NCI-H2029 (cell line): ENCODE measurements at places on chromosomes 4 and X.

GRCh38 chrX:108018656-108019381, 26.0 kb upstream of the VSIG1 start:
- no peak for DNase-seq

GRCh38 chrX:50483283-50483682, 12.7 kb upstream of the DGKK start:
- DNase-seq, result no peak

DNA sequence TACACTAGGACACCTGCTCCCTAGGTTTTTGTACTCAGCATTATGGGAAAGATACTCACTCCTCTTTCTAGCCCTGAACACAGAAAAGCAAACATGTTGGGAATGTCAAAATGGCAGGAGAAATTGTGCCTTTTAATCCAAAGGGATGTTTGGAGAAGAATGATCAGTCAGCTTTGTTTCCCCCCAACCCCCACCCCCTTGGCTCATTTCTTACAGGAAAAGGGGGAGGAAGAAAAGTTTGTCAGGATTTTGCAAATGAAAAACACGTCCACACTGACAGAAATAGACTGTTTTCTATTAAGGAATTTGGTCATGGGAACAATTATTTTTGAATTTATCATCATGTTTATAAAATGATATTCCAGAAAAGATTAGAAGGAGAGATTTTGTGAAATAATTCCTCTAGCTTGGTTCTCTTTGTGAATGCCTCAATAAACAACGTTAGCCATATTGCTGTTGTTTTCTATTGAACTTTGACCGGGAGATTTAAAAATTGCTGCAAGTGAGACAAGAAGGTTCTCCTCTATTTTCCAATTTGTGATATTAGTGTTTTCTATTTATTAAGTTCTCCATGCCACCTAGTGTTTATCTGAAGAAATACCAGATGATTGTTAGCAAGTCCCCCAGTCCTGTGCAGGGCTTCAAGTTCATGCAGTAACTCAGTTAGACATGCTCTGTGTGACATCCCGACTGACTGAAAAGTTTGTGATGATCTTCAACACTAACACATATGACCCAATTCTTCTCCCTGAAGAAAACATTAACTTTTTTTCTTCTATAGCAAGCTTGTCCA, 31.3 kb upstream of the TFDP3 start:
- DNase-seq, result no peak

DNA sequence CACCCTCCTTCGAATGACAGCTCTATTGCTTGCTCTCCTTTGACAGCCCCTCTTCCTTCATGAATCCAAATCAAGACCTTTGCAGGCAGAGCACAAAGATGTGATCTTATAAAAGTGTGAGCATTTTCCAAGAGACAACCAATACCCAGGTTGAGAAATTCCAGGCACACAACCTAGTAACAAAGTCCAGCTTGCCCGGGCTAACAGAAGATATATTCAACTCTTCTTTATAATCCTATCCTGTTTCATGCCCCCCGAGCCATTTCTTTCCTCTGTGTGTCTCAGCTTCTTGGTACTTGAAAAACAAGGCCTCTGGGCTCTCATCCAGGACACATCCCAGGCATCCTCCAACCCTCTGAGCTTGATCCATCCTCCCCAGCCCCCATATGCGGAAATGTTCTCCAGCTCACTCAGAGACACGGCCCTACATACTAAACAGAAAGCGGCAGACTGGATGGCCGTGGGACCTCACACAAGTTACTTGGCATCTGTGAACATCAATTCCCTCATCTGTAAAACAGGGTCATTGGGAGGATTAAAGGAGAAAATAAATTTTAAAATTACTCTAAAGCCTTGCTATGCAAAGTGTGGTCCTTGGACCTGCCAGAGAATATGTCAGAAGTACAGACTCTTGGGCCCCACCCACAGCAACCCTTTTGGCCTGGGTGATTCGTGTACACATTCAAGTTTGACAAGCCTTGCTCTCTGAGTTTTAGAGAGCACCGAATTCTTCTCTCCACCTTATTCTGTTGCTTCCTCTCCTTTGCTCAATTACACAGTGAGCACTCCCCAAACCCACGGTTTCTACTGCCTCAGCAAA, 627.0 kb downstream of the BCOR start:
- DNase-seq, result no peak

GRCh38 chr4:177455561-177455970, 13.3 kb upstream of the AGA start:
- peak; percentile 50 for DNase-seq

- no peak for DNase-seq
Measured at GRCh38 chr4:26812049-26812714, 48.5 kb upstream of the STIM2 start.

- no peak for DNase-seq
Measured at GRCh38 chrX:123993326-123993725, 31.8 kb downstream of the STAG2 start.

GRCh38 chr4:65381648-65382047, 288.6 kb downstream of the EPHA5 start:
- no peak for DNase-seq

DNA sequence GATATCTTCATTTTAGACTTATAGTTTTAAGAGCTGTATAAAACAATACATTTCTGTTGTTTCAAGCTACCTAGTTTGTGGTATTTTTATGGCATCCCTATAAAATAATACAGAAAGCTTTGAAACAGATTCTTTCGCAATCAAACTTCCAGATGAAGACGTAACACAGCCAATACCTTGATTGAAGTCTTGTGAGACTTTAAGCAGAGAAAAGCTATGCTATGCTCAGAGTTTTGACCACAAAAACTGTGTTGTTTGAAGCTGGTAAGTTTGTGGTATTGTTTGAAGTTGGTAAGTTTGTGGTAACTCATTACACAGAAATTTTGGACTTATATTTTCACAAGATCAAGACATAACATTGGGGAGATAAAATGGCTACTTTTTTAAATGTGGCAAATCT, 201.8 kb upstream of the UGT8 start:
- no peak for DNase-seq

GRCh38 chr4:110124711-110125110, 73.7 kb downstream of the ELOVL6 start:
- no peak for DNase-seq

- no peak for DNase-seq
Measured at GRCh38 chr4:61514991-61515390, 314.9 kb downstream of the ADGRL3 start.

- DNase-seq, result no peak
Measured at GRCh38 chr4:4582653-4583052, 40.8 kb upstream of the STX18 start.

DNA sequence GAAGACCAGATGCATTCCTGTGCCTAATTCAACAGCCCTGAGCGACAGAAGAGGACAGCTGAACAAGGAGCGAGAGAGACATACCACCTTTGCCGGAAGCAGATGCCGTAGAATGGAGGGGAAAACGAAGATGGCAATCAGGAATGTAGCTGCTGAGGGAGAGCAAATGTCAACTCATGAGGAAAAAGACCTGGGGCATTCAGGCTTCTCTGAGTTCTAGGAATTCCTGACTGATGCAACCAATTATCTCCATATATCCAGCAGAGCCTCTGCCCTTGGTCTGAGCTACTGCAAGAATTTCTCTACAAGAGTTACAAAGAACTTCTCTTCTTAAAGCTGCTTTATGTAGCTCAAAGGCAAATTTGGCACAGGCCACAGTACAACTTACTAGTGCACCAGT, 40.5 kb upstream of the INPP4B start:
- no peak for DNase-seq

DNA sequence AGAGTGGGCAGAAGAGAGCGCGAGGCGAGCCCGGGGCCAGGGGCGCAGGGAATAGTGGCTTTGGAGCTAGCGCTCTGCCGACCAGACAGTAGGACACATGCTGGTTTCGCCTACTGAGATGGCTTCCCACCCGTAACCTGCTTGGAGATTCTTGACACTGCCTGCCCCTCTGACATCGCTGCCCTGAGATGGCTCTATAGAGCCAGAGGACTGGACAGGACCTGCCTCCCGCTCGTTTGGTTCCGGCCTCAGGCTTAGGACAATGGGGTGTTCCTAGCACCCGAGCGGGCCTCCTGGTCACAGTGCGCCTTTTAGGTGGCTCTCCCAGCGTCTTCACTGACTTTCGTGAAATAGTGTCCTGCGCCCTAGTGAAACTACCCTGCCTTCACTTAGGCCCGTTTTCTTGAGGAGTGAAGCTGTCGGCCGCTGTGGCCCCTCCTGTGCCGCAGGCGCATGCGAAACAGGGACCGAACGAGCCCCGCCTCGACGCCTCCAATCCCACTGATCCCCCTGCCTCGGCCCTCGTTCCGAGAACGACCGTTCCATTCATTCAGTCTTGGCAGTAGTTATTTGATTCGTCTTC, 608 bp downstream of the TAF1 start:
- DNase-seq, result no peak

DNA sequence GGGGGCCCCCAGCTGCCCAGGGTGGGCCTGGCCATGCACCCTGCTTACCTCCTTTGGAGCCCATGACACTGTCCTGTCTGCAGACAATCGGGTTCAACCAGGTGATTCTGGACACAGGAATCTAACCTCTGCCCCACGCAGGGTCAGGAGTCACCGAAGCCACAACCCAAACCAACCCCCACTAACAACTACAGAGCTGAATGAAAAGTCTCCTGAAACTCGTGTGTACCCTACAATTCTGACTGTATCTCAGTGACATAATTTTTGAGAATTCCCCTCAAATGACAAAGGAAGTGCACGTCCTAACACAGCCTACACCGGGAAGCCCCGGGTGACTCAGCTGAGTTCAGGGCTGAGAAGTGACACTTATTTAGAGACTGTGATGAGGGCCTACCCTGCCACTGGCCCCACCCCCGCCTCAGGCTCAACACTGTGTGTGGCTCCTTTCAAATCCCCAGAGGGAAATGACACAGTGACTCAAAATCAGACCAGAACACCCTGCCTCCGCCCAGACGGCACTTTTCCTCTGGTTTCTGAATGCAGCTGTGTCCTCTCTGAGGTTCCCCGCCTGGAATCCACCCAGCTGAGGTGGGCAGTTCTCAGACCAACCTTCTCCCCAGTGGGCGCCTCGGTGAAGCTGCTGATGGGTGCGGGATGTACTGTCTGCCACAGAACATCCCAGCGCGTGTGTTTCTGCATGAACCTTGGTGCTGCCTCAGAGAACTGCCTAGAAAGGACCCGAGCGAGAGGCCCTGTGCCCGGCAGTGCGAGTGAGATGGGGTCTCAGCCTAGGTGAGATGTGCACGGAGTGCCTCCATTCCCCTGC, 9.9 kb downstream of the TNIP2 start:
- DNase-seq, result no peak

DNA sequence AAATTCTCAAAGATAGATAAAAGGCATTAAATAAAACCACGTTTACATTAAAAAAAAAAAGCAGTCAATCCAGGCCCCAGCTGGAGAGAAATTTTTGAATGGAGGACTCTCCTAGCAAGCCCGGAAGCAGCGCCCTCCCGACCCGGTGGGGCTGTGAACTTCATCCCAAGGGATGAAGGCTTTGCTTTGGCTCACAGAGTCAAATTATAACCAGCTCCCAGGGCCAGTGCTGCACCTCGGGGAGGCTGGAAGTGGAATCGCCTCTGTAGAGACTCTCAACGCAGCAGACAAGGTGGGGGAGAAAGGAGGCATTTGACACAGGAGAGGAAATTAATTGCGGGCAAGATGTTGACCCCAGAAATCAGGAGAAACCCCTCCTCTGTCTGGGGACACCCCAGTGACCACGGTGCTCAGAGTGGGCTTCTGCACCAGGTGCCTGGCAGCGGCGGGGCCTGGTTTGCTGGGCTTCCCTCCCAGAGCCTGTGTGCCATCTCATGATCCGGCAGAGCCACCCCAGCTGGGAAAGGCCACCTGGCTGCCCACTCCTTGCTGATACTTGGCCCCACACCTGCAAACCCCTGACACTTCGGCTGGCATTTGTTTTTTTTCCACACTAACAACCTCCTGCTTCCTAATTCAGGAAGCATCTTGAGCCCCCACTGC, 71.7 kb downstream of the ABLIM2 start:
- no peak for DNase-seq

DNA sequence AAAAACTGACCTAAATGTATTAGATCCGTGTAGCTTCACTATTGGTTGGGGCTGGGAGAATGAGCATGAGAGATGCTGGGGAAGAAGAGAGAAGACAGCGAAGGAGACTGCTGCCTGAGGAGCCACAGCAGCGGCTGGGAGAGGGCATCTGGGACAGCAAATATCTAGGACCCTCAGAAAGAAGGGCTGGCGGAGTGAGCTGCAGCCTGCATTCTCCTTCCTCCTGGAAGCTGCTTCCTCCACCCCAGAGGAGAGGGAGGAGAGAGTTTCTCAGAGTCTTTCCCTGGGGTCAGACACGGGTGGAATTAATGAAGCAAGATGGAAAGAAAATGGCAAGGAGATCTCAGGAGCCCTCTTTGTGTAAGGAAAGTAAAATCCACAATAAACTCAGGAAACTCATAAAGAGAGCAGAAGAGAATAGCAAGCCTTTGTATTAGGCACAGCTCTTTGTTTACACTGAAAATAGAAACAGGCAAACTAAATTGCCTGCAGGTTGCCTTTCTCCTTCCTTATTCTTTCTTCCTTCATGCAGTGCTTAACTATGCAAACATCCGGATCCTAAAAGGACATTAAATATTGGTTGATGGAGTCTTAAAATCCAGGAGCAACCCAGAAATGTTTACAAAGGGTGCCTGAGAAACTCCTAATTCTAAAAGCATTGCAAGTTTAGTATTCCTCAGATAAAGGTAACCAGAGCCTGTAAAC, 130.3 kb upstream of the GALNT7 start:
- DNase-seq, result peak; percentile 29

GRCh38 chr4:140581078-140581477, 12.3 kb upstream of the UCP1 start:
- no peak for DNase-seq

GRCh38 chrX:37383313-37383712, 34.1 kb downstream of the PRRG1 start:
- no peak for DNase-seq

- DNase-seq, result no peak
Measured at GRCh38 chrX:148872161-148872535, 371.7 kb downstream of the AFF2 start.

- DNase-seq, result no peak
Measured at GRCh38 chrX:155179346-155179997, 36.8 kb upstream of the VBP1 start.

- DNase-seq, result no peak
Measured at GRCh38 chrX:154383359-154384283, 4.5 kb downstream of the EMD start.

DNA sequence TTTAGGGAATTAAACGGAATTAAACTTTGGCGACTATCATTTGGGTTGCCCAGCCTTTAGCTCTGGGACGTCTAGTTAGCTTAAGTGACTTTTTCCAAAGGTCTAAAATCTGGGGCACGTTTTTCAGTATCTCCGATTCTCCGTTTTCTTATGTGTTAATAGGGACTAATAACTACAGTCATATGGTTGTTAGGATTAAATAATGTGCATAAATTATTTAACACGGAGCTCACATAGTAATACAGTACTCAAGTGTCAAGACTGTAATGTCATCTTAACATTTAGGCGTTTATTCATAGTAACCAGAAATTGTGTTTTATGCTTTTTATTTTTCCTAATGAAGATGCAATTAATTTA, 466 bp upstream of the CCNA2 start:
- DNase-seq, result no peak

GRCh38 chr4:179671609-179672008, 2229.4 kb upstream of the AGA start:
- no peak for DNase-seq

- no peak for DNase-seq
Measured at GRCh38 chr4:88297212-88297516, 12.8 kb upstream of the PPM1K start.
